ENCODE measurements at places on chromosomes 11 and 22.
A peak's percentile ranks its signal among the peaks of the same experiment; 100 is the strongest.

DNA sequence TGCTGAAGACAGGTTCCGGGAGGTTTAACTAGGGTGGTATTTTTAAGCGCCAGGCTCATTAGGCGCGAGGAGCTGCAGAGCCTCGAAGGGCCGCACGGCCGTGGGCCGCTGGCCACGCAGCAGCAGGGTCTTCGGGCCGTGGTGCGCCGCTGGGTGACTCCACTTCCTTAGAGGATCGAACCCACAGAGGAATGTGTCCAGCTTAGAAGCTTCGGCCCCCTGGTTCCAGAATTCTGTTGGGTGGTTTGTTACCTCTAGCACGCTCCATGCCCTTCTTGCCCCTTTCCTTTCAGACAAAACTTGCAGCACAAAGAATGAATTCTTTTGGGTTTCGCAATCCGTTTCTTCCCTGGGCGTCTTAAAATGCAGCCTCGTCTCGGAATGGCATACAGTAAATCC lies 773 bp upstream of the PATL1 start:
- DNase-seq, result no peak

DNA sequence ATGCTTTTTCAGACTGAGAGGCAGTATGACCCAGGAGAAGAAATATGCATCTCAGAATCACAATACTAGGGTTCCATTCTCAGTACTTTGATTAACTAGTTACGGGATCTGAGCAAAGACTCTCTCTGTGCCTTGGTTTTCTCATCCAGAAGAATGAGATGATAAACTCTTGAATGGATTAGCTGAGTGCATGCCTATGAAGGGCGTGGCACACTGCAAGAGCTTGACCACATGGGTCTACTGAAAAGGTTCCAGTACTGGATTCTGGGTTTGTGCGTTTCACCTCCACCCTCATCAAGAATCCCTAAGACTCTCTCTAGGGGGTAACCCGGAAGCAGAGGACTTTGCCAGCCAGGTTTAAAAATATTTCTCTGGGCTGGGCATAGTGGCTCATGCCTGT lies 25.6 kb downstream of the PGA5 start:
- no peak for DNase-seq

GRCh38 chr11:125772834-125773505 lies 5.7 kb downstream of the PATE2 start:
- no peak for DNase-seq

DNA sequence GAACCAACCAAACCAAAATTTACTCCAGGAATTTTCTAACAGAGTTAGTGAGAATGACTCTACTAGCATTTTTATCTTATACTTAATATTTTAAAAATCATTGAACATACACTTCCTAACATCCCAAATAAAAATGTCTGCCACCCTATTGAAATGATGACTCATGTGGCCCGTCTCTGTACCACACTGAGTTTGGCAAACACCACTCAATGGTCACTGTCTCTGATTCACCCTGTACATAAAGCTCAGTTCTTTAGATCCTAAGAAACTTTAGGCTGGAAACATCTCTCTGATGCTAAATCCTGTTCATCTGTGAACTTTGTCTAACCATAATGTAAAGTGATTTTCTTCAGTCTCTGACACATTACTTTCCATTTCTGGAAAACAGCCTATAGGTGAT lies 182.0 kb downstream of the CWF19L2 start:
- no peak for DNase-seq

DNA sequence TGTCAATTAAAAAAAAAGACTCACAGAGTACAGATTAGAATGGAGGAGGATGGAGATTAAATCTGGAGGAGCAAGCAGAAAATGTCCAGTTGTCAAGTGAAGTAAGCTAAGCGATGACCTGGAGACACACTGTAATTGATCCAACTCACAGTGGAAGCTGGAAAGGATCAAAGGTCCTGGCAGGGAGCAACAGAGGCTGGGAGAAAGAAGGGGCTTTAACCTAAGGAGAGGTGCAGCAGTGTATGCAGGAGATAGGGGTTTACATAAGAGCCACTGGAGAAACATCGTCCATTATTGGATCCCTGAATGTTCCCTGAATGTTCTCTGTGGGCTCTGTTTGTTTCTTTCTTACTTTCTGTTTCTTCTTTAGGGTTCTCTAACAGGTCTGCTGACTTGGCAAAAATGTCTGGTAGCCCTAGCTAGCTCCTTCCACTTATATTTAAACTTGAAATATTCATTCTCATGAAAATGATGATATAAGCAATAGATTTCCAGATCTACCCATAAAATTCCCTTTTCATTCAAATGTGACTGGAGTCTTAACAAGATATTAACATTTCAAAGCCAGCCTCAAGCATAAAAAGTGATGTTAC lies 30.1 kb upstream of the CAT start:
- no peak for DNase-seq

DNA sequence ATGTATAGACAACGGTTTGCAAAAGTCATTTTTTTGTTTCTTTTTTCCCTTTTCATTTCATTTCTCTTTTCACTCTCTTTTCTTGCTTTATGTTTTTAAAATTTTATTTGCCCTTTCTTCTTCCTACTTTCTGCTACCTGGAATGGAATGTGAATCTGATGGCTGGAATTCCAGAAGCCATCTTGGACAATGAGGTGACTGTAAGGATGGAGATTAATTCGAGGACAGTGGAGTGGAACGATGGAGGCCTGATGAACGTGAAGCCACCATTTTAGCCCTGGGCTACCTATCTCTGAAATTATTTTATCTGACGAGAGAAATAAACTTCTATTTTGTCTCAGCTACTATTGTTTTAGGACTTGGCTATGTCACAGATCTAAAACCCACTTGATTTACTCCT lies 2.8 kb upstream of the POLA2 start:
- no peak for DNase-seq

GRCh38 chr22:32684148-32684821 lies 117.2 kb upstream of the TIMP3 start:
- DNase-seq, result no peak

GRCh38 chr22:41341990-41342389 lies 39.8 kb upstream of the TEF start:
- DNase-seq, result no peak

- DNase-seq, result no peak
These were observed at the start of gene CNTF for GRCh38 chr11:58622344-58622743. TSS of gene CNTF (plus strand) at chr11:58622665. CDS start at chr11:58622753, 88 bp downstream.

DNA sequence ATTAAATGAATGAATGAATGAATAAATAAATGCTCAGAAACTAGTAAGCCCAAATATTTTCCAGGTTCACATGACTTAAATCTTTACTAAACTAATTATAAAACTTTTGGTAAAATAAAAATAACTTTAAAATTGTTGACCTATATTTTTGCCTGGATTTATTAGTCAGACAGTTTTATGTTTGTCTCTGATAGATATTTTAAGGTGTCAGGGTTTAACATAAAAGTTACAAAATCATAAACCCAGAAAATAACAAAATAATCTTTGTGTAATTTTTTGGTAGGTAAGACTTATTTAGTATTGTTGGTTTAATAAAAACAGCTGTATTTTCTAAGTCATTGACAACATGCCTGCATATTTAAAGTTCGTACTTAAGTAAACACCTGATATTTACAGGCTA lies 27.4 kb upstream of the HEPHL1 start:
- no peak for DNase-seq

DNA sequence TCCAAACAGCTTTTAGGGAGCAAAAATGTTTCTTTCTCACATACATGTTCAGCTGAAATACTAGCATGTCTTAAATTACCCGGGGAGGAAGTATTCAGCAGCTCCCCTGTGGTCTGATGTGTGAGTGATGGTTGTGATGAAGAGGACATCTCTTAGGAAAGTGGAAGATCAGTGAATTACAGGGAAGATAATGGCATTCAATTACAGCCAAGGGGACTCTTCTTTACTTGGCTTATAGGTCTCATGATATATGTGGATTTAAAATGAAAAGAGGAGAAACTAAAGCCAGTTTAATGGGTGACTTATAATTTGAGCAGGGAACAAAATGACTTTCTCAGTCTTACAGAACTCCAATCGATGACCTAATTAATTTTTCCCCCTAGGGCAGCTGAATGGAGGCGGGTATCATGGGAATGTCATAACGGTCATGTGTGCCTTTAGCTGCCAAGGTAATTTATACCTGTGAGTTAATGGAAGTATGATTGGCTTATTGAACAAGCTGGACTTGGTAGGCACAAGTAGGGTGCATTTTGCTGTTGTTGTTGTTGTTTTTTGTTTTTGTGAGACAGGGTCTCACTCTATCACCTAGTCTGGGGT lies 198.8 kb downstream of the HIPK3 start:
- DNase-seq, result no peak

GRCh38 chr11:48014917-48015316 lies 34.6 kb downstream of the PTPRJ start:
- DNase-seq, result no peak

GRCh38 chr11:8333811-8334401 lies 70.2 kb upstream of the LMO1 start:
- DNase-seq, result no peak

- no peak for DNase-seq
These were observed 33.9 kb downstream of the FLRT1 start for GRCh38 chr11:64069401-64070313.

GRCh38 chr22:37051391-37052385 lies at the start of gene KCTD17:
TSS of gene KCTD17 (plus strand) at chr22:37051742. CDS start at chr22:37051761, 19 bp downstream.
- peak; percentile 56 for DNase-seq

DNA sequence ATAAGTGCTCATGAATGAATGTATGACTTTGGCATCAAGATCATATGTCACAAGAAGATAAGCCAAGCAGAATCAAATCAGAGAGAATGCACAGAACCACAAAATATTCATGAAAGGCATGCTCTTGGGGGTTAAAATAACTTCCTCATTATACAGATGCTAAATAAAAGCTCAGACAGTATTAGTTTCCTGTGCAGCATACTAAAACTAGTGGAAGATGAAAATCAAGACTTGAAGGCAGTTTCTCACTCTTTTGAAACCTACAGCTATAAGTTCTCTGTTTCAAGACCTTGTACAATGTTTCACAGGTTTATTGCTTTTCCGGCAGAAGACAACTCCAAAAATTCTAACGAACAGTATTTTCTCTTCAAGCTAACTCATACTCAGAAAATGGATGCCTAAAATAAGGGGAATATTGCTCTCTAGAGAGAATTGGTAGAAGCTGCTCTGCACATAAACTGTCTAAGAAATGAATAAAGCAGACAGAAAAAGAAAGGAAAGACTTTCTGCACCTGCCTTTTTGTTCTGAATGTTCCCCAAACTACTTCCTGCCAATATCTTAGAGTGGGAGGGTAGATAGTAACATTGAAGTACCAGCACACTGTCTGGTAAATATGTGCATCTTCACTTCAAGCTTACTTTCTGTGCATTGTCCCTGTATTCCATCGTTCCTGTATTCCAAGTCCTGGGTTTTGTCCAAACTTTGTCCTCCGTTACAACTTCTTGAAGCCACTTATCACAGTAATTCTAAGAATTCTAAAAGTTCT lies 639.4 kb upstream of the FAT3 start:
- no peak for DNase-seq

- DNase-seq, result no peak
These were observed 64.1 kb downstream of the PRMT3 start for GRCh38 chr11:20451568-20451967.

DNA sequence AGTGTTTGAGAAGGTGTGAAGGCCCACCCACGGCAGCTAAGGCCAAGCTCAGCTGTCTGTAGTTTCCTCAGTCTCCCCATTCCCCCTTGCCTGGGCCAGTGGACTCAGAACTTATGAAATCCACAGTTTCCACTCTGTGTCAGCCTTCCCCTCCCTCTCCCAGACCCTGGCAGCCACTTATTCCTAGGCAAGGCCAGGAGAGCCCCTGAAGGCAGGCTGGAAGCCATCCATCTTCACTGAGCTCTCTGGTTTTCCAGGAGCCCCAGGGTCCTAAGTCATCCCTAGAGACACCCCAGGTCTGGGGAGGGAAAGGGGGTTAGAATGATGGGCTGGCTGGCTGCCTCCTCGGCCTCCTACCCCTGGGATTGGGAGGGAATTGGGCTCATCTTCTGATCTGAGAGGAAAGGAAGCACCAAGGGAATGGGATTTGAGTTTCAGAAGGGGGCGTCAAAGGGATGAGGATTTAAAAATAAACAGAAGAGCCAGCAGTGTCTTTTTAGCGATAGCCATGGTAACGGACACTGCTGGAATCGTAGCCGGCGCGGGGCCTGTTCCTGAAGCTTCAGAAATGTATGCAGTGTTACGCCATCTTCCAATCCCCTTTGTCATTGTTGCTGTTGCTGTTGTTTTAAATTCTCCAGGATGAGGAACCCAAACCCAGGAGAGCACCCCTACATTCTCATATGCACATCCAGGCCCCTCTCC lies 561.1 kb upstream of the CADM1 start:
- DNase-seq, result no peak

DNA sequence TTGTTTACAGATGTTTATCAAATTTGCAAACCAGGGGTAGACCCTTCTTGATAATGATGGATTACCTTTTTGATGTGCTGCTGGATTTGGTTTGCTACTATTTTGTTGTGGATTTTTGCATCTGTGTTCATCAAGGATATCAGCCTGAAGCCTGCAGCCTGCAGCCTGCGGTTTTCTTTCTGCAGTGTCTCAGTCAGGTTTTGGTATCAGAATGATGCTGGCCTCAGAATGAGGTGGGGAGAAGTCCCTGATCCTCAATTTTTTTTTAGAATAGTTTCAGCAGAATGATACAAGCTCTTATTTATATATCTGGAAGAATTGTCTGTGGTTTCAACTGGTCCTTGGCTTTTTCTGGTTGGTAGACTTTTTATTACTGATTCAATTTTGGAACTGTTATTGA lies 19.7 kb upstream of the RAB38 start:
- DNase-seq, result no peak

- DNase-seq, result no peak
These were observed 23.8 kb downstream of the LMO2 start for GRCh38 chr11:33867996-33868646.

- no peak for DNase-seq
These were observed 128.2 kb upstream of the FIBIN start for GRCh38 chr11:26865703-26866102.

GRCh38 chr11:13061294-13061990 lies 52.3 kb downstream of the RASSF10 start:
- no peak for DNase-seq

GRCh38 chr11:126915430-126915829 lies 85.1 kb downstream of the KIRREL3 start:
- DNase-seq, result no peak

DNA sequence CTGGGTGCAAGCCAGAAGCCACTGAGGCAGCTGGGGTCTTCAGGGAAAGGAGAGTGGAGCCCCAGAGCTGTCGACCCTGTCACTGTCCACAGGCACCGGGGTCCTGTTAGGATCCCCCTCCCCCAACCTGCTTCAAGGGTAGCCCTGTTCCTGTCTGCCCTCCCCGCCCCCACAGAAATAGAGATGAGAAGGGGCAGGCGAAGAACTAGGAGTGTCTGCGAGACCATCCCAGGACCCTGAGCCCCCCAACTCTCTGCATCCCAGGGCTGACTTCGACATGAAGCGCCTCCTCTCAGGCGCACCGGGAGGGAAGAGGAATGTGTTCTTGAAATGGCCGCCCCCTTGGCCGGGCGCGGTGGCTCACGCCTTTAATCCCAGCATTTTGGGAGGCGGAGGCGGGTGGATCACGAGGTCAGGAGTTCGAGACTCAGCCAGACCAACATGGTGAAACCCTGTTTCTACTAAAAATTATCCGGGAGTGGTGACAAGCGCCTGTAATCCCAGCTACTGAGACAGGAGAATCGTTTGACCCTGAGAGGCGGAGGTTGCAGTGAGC lies 607 bp upstream of the ZNF70 start:
- DNase-seq, result no peak
